Mesenteric fat pad (tissue), 1 donor: ENCODE measurements at places on chromosomes 11 and 22. TPM values are rescaled to one million over a fixed set of nuclear protein-coding genes. Genes with fewer than 3 reads are reported as not detected.

The TMEM218 gene
- 24.6 TPM for total RNA-seq

DNA sequence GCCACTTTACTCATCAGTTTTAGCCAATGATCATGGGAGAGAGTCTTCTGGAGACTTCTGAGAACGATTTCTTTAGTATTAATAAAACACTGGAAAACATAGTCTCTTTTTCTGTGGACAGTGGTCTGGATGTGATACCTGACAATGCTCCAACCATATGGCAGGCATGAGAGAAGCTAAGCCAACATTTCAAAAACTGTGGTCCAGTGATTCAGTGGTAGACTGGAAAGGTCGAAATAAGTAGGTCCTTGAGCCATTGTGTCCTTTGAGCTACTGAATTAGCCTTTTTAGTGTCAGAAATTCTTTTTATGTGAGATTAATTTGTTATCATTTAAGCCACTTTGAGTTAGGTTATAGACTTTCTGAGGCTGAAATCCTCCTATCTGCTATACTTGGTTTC lies 197.7 kb upstream of the CTSC start:
- DNase-seq = no peak

The PGA5 gene
- 2.6 TPM for total RNA-seq

The ART1 gene
- total RNA-seq = not detected

The SLC6A5 gene
- total RNA-seq = not detected

The ROBO3 gene
- 14.8 TPM for total RNA-seq

The APOA4 gene
- total RNA-seq = 15.0 TPM

The EFCAB6 gene
- 1.3 TPM for total RNA-seq

DNA sequence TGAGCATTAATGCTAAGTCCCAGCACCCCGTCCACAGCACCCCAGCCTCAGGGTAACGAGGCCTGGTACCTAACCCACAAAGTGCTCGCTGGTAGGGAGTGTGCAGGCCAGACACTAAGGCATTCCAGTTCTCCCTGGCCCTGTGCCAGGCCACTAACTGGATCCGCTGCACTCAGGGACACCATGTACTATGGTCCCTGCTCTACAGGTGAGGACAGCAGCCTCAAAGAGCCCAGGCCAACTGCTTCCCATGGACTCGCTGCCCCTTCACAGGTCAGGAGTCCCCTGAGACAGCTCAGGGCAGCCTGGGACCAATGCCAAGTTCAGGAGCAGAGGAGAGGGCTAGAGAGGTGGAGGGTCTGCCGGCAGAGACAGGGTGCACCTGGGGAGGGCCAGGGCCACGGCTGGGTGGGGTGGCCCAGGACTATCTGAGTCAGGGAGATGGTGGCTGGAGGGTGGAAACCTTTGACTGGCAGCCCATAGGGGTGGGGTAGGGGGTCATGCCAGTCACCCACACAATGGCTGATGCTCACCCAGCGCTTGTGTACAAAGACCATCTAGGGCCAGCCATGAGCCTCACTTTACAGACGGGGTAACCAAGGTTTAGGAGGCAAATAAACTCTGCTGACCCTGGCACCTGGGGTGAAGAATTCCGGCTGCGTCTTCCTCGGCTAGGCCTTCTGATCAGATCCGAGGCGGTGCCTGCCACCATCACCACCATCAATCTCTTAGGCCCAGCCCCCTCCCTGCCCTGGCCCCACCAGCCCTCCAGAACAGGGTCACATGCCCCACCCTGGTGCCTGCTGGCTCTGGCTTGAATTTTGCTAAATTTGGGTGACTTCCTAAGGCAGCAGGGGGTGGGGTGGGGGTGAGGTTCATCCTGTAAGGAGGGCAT lies 5.6 kb downstream of the OSBPL5 start:
- DNase-seq = no peak

DNA sequence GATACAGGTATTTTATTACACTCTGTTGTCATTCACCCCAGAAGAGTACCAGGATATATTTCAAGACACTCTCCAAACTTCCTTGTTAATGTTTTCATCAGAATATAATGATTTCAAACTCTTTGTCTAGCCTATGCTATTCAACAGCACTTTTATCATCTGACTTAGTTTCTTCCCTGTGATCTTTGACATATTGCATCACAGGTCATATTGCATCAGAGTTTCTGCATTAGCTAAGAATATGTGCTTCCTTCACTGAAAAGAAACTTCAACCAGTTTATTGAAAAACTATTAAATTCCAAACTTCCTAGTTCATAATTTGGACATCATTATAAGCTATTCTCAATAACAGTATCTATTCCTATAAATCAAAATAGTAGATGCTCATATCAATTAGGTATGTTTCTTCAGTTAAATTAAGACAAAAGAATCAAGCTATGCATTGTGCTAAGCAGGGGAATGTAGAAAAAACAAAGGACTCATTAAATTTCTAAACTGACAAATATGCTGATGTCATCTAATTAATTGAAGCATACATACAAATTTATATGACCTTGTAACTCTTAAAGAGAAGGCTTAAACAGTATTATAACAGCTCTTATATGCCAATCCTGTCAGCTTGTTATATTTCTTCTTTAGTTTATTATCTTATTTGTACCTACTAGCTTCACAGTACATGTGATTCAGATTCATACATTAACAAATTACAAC lies 361.8 kb upstream of the LUZP2 start:
- no peak for DNase-seq

DNA sequence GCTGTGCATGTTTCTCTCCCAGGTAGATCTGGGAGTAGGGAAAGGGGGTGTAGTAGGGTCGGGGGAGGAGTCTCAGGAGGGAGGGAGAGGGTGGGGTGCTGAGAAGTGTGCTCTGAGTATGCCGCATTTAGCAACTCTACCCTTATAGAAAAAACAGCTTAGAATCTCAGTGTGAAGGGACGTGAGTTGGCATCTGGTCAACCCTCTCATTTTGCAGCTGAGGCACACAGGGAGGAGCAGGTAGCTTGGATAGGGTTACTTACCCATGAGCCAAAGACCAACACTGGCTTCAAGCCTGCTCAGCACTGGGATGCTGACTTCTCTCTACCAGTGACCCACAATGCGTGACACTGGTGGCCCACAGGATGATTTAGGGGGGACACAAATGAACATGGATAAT lies 95.9 kb downstream of the FBXO7 start:
- DNase-seq = no peak

- no peak for DNase-seq
Measured at GRCh38 chr11:121512468-121513465, 60.0 kb upstream of the SORL1-AS1 start.

DNA sequence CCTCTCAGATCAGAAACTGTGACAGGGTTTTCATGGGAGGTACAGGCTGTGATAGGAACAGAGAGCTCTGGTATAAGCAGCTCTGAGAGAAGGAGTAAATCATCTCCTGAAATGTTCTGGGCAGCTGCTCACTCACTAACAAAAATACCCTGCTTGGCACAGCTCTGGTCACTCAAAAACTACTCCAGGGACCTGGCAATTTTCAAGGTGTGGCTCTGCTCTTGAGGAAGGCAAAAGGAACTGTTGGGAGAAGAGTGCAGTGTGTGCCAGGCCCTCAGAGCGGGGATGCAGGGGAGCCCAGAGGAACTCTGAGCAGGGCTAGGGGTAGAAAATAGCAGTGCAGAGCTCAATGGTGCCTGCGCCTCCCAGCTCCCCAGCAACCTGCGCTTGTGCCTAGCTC lies 180.5 kb upstream of the ZBED5 start:
- DNase-seq = no peak

GRCh38 chr22:28820885-28821284 lies 20.5 kb upstream of the XBP1 start:
- DNase-seq = no peak

The GTSE1 gene
- 0.39 TPM for total RNA-seq

- DNase-seq = no peak
Measured at GRCh38 chr22:46465793-46466192, 71.6 kb downstream of the CELSR1 start.
